ENCODE measurements at places on chromosomes 16 and 17.

DNA sequence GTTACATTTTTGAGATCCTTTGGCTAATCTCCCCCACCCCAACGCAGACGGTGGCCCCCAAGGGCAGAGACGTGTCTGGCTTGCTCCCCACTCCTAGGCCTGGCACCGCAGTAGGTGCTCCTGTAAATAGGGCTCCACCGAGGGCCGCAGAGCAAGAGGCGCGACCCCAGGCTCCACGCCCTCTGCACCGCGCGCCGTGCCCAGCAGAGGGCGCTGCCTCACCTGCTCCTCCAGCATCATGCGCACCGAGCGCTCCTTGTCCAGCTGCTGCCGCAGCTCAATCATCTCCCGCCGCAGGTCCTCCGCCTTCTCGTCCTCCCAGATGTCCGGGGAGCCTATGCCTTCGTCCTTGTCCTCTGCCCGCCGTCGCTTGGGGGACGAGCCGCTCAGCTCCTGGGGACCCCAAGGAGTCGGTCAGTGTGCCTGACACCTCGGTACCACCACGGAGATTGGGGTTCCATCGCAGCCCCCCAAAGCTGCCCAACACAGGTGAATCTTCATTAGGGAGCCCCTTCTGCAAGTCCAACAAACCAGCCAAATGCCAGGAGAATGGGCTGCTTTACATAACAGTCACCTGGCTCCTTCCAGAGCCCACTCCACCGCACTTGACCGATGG lies 11.2 kb downstream of the TFAP4 start:
- DNase-seq, result peak; percentile 44

DNA sequence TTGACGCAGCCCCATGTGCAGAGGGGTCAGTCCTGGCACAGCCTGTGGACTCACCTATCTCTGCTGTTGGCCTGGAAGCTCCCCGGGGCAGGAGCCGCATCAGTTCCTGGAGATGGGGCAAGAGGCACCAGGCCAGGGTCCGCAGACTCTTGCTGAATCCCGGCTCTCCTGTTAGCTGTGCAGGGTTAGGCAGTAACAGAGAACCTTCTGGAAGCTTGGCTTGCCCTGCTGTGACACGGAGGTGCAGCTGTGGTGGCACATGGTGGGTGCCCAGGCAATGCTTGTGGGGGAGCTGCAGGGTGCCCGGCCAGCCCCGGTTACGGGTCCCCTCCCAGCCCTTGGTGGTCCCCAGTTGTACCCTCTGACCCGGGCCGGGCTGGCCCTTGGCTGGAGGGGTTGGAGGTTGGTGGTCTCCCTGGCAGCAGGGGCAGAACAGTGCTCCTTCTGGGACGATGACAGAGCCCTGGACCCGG lies 26.0 kb upstream of the ZNF469 start:
- no peak for DNase-seq

GRCh38 chr17:50421308-50422051 lies 4.5 kb upstream of the ACSF2 start:
- peak; percentile 21 for DNase-seq

DNA sequence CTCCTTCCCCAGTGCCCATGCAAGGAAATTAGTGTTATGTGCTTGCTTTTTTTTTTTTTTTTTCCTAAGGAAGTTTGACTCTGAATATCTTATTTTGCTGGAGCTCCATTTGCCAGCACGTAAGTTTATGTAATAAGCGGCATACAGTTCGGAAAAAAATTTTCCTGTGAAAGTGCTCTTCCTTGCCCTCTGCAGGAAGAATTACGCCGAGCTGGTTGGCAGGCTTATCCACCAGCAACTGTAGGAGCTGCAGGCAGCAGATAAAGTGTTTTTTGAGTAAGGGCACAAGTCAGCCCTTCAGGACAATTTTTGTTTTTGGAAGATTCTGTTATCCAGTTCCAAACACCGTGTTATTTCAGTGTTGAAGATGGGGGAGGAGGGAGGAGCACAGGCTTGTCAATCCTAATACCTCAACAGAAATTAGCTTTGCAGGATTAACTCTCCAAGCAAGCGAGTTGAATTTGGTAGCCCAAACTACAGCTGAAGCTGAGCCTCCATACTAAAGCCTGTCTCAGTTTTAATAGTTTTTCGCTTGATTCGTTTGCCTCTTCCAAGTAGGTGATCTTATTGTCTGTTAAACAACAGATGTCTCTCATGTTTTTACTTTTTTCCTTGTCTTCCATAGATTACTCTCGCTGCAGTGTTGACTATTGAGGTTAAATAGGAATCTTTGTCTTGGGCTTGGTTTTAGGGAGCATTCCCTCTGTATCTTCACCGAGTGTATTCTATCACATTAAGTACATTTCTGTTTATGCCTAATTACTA lies 1.1 kb downstream of the SPECC1 start:
- no peak for DNase-seq

DNA sequence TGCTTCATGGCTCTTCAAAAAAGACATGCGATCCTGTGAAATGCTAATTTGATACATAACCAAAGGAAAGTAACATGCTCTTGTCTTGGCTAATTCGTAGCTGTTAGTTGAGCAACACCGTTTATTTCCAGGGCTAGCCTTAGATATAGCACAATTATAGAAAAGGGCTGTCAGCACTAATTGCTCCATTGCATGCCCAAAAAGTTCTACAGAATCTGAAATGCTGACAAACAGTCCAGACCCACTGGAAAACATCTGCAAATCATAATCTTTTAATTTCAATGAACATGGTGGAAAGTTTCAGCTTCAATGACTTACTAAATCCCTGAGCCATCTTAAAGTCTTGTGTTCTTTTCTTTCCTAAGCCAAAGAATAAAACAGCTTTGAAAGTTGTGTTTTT lies 42.9 kb upstream of the NUDT7 start:
- no peak for DNase-seq

DNA sequence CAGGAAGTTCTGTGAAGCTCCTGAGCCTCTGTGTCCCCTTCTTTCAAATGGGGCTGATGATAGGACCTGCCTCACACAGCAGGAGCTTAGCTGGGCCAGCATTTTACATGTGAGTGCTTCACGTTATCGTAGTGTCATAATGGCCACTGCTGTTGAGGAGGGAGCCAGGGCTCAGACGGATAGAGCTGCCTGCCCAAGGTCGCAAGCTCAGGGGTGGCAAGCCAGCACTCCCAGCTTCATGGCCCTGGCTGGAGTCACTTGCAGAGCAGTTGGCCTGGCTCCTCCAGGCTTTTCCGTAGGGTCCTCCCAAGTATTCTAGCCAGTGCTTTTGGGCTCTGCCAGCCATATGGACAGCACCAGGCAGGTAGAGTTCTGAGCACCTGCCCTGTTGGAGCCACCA lies 115.1 kb downstream of the SOCS1 start:
- DNase-seq, result no peak

DNA sequence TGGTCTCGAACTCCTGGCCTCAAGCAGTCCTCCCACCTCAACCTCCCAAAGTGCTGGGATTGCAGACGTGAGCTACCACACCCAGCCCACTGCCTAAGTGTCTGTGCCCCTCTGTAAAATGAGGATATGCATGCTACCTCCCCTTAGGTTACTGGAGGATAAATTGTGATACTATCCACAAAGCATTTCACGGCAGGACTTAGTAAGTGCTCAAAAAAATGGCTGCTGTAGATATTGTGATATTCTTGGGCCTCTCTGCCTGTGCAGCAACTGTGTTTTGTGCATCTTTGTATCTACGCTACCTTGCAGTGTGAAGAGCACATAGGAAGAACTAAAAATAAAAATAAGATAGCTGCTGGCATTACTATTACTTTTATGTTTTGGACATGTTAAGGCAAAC lies 1.9 kb upstream of the CASKIN1 start:
- DNase-seq, result no peak

GRCh38 chr16:51392521-51393187 lies 241.6 kb upstream of the SALL1 start:
- DNase-seq, result no peak

- DNase-seq, result no peak
Measured at GRCh38 chr17:16910341-16910740, 61.6 kb downstream of the TNFRSF13B start.

- DNase-seq, result no peak
Measured at GRCh38 chr17:53278466-53278865, 544.3 kb upstream of the KIF2B start.

GRCh38 chr16:3656491-3657468 lies 2.3 kb downstream of the DNASE1 start:
- DNase-seq, result no peak

- DNase-seq, result no peak
Measured at GRCh38 chr17:8164815-8165131, 2.0 kb upstream of the VAMP2 start.

DNA sequence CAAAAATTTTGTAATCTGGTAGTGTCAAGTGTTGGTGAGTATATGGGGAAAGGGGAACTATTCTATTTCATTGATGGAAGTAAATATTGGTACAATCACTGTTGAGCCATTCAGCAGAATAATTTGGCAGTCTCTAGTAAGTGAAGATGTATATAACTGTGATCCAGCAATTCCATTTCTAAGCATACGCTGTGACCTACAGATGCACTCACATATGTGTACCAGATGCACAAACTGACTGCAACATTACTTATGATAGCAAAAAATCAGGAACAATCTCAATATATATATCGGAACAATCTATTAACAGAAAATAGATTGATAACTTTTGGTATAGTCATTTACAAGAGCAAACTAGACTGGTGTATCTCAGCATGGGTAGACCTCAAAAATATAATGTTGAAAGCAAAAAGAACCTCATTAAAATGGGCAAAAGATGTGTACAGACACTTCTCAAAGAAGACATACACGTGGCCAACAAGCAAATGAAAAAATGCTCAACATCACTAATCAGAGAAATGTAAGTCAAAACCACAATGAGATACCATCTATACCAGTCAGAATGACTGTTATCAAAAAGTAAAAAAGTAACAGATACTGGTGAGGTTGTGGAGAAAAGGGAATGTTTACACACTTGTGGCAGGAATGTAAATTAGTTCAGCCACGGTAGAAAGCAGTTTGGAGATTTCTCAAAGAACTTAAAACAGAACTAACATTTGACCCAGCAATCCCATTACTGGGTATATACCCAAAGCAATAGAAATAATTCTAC lies 20.7 kb downstream of the ADAP2 start:
- DNase-seq, result no peak

- DNase-seq, result no peak
Measured at GRCh38 chr17:8837563-8838075, 29.9 kb downstream of the PIK3R6 start.

- no peak for DNase-seq
Measured at GRCh38 chr17:40035162-40035559, 19.0 kb downstream of the MED24 start.

GRCh38 chr17:8753976-8754440 lies 4.3 kb downstream of the SPDYE4 start:
- DNase-seq, result no peak

DNA sequence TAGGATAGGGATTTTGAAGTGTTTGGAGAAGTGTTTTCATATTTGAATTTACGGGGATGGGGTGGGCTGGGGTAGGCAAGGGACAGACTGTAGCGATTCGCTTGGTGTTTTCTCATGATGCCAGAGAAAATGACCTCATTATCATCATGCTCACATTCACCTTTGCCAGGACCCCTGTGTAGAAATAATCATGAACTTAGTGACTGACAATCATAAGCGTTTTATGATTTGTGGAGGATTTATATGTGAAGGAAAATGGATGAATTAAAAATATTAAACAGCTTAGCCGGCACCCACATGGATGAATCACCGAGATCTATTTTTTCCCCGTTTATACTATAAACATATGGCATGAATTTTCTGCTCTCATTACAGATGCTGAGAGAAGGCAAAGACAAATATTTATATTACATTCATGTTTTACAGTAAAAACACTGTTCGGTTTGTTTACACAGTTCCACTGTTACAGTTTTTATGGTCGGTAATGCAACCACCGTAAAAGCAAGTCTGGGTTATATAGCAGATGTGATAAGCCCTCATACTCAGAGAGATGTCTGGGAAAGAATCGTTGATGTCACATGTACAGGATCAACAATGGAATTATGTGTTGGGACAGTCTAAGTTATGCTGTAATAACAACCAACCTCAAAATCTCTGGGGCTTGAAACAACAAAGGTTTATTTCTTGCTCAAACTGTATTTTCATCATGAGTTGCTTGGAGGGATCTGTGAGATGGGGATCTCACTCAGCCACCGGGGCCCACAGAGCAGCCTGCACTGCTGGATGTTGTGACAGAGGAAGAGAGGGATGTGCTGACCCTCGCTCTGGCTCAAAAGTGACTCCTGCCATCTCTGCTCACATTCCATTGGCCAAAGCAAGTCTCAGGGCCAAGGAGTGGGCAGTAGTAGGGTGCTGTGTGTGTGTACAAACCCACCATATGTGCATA lies 85.1 kb downstream of the WWOX start:
- DNase-seq, result no peak

GRCh38 chr17:15404106-15405057 lies 63.0 kb upstream of the TEKT3 start:
- DNase-seq, result no peak

DNA sequence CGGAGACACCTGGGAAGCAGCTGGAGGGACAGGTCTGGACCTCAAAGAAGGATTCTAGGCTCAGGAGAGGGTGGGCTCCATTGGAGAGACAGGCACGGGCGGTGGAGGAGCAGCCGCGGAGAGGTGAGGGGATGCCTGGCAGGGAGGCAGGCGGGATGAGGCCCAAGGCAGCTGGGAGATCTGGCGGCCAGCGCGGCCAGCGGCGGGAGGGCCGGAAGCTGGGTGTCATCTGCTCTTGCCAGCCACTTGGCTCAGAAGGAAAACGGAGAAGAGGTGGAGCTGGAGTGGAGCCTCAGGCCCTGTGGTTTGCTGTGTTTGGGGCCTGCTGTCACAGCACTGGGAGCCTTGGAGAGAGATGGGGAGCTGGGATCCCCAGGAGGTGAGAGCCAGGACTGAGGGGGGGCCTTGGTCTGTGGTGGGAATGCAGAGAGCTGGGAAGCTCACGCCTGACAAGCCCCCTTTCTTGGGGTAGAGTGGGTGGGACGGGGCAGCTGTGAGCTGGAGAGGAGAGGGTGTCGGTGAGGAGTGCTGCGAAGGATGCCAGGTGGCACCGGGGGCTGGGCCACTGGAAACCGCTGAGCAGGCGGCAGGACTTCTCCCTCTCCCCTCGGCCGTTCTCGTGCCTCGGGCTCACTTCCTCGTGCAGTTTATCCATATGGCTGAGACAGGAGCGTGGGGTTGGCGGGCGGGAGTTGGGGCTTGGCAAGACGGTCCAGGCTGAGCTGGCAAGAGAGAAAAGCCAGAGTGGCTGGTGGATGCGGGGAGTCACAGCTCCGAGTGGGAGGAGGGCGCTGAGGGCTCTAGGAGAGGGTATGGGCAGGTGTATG lies 8.0 kb downstream of the TBC1D24 start:
- DNase-seq, result no peak

GRCh38 chr17:29977836-29978235 lies 36.4 kb downstream of the EFCAB5 start:
- no peak for DNase-seq

DNA sequence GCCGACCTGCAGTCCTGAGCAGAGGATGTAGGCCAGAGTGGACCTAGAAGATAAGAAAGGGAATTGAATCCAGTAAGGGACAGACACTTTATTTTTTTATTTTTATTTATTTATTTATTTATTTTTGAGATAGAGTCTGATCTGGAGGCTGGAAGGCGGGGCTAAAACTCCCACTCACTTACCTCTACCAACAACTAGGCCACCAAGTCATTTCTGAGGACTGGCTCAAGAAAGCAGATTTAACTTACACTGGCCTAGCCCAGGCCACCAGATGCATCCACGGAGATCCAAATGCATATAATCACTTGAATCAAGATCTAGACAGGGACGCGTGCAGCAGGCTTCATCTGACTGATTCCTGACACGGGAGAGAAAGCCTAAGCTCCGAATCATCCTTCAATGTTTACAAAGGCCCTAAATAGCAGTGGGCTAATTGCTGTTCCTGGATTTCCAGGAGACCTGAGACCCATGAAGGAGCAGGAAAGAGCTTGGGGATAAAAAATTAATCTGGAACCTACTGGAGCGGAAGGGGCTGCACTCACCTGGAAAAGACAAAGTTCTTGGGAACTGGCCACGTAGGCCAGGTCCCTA lies 1.1 kb upstream of the ALOX12 start:
- DNase-seq, result no peak
